ENCODE measurements at places on chromosomes 3 and 15. TPM values are rescaled to one million over a fixed set of nuclear protein-coding genes. Genes with fewer than 3 reads are reported as not detected.

Gene LCTL
- total RNA-seq: 1.7 TPM

Gene SLC15A2
- total RNA-seq: 0.13 TPM

Gene TRPM1
- not detected for total RNA-seq

Gene ABHD10
- total RNA-seq: 34.5 TPM

Gene SLCO3A1
- 10.7 TPM for total RNA-seq

Gene FGF7
- total RNA-seq: 233 TPM

Gene SLC28A1
- not detected for total RNA-seq

Gene CFAP100
- not detected for total RNA-seq

Gene CACNA1D
- total RNA-seq: 2.9 TPM

Gene RABL3
- total RNA-seq: 15.3 TPM

Gene RYR3
- total RNA-seq: not detected

Gene IL12A
- total RNA-seq: 7.4 TPM

Gene PAK6
- not detected for total RNA-seq

Gene ANKRD34C
- not detected for total RNA-seq

Gene SLC6A11
- total RNA-seq: not detected

Gene GOLGA8N
- total RNA-seq: 5.7 TPM

Gene COL8A1
- total RNA-seq: 134 TPM

Gene RBP2
- not detected for total RNA-seq

Gene LSMEM2
- total RNA-seq: 0.13 TPM

Gene MYZAP
- total RNA-seq: 0.65 TPM

Gene AMIGO3
- 0.32 TPM for total RNA-seq

Gene PFKFB4
- total RNA-seq: 13.3 TPM

Gene DUOXA2
- total RNA-seq: not detected

Gene PLCH1
- total RNA-seq: not detected

Gene CPA3
- not detected for total RNA-seq

Gene SPSB4
- total RNA-seq: 1.4 TPM

Gene PP2D1
- total RNA-seq: not detected

Gene ASB14
- 0.11 TPM for total RNA-seq

Gene GPR87
- not detected for total RNA-seq

Gene DLL4
- total RNA-seq: 0.11 TPM

Gene THSD4
- total RNA-seq: 5.4 TPM

Gene WDR93
- 0.32 TPM for total RNA-seq

Gene PXYLP1
- 32.7 TPM for total RNA-seq

Gene AADAC
- not detected for total RNA-seq

Gene GABRA5
- total RNA-seq: under 0.01 TPM

Gene RAB43
- total RNA-seq: 8.0 TPM

Gene SLC22A13
- 0.86 TPM for total RNA-seq

Gene IREB2
- total RNA-seq: 27.9 TPM

Gene CMTM8
- total RNA-seq: 0.26 TPM

Gene CLDN16
- total RNA-seq: not detected

Gene AADACL2
- total RNA-seq: not detected

Gene SYNPR
- not detected for total RNA-seq

Gene CCDC39
- total RNA-seq: not detected

Gene ANKRD63
- not detected for total RNA-seq

Gene ACP3
- not detected for total RNA-seq

Gene TIMP4
- 12.2 TPM for total RNA-seq

Gene PATL2
- 0.78 TPM for total RNA-seq

Gene MEX3B
- 3.1 TPM for total RNA-seq

Gene ACOX2
- total RNA-seq: 3.2 TPM

Gene DNAH12
- 0.13 TPM for total RNA-seq
